ENCODE measurements at places on chromosomes 7 and 10. TPM values are rescaled to one million over a fixed set of nuclear protein-coding genes. Genes with fewer than 3 reads are reported as not detected.

DNA sequence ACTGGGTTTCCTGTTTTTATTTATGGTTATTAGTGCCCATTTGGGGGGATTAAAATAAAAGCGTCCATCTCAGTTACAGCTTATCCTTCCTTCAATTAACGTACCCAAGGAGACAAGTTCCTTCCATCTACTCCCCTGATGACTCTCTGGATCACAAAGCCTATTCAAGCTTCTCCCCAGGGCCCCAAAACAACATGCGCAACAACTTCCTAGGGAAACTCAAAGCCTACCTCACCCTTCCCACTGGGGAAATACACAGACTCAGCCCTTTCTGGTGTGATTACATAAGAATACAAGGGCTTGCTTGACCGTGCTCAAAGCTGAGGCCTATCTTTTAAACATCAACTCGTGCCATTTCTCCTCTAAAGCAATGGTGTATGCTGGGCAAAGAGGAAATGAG is 112.4 kb downstream of the CDK6 start:
- no peak for DNase-seq

DNA sequence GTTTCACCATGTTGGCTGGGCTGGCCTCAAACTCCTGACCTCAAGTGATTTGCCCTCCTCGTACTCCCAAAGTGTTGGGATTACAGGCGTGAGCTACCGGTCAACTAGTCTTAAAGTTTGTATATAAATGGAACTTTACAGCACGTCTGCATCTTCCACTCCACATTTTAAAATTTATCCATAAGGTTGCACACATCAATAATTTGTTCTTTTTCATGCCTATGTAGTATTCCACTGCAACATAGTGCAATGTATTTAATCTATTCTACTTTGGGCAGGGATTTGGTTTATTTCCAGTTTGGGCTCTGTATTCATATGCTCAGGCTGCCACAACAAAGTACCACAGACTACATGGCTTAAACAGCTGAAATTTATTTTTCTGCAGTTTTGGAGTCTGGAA is 90.0 kb downstream of the NPTX2 start:
- DNase-seq: no peak

The LZTS2 gene
- total RNA-seq: 11.5 TPM

GRCh38 chr10:74114041-74114448 is 36.6 kb downstream of the AP3M1 start:
- DNase-seq: no peak

The BTBD16 gene
- total RNA-seq: not detected

The TDRD1 gene
- 0.16 TPM for total RNA-seq

DNA sequence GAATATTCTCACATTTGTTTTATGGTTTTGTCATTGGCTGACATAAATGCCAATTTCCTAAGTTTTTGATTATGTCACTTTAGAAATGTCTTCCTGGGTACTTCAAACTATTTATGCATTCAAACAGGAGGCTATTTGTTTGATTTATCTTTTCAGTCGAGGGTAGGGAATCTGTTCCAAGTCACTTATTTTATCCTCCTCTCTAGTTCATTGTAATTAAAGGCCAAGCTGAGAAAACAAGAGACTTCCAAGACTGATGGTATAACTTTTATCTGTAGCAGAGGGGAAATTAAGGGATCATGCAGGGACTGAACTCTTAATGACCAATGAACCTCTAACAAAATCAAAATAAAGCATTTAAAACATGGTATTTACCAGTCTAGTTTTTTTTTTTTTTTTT is 968.4 kb downstream of the SORCS3 start:
- no peak for DNase-seq

DNA sequence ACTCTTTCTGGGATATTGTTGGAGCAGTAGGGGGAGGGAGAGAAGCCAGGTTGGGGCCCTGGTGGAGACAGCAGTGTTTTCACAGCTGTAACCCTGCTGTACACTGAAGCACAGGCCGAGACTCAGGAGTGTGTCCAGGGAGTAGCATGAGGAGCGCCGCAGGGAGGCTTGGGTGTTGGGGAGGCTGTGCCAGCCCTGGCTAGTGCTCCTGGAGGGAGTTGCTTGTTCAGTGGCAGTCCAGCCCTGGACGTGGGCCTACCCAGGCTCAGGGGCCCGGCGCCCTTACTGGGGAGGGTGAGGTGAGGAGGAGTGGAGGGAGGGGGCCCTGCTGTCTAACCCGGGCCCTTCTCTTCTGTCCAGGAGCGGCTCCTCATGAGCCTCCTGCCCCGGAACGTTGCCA is 35.9 kb downstream of the ADCY1 start:
- no peak for DNase-seq

DNA sequence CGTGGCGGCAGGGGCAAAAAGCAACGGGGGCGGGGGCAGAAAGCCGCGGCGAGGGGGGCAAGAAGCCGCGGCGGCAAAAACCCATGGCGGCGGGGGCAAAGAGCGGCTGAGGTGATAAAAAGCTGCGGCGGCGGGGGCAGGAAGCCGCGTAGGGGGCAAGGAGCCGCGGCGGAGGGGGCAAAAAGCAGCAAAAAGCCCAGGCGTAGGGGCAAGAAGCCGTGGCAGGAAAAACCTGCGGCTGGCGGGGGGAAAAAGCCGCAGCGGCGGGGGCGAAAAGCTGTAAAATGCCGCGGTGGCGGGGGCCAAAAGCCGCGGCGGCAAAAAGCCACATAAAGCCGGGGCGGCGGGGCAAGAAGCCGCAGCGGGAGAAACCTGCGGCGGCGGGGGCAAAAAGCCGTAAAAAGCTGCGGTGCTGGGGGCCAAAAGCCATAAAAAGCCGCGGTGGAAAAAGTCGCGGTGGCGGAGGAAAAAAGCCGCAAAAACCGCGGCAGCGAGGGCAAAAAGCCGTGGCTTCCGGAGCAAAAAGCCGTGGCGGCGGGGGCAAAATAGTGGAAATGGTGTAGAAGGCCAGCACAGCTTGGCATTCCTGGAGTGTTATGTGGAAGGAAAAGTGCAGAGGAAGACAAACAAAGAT is 487.8 kb downstream of the ZNF33B start:
- DNase-seq: no peak

DNA sequence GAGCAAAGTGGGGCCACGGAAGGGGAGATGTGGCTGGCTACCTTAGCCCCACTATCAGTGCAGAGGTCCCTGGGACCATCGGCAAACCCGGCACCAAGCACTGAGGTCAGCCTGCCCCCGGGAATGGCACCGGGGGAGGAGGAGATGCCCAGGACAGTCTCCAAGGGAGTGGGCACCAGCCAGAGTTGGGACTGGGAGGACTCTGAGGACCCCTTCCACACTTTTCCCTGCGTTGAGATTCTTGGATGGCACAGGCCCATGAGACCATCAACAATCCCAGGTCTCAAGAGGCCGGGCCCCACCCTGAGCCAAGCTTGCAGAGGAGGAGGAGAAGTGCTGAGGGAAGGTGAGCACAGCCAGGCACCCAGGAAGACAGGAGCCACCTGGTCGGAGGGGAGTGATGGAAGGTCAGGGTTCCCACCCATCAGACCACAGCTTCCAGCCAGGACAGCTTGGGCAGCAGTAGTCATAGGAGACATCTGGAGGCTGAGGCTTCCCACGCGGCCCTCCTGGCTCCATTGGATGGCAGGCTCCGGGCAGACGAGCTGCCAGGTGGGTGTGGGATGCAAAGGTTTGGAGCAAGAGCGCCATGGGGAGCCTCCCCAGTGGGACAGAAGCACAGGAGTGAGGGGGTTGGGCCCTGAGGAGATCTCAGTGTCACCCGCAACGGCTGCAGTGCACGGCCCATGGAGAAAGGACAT is 2.6 kb upstream of the OPN4 start:
- DNase-seq: no peak

- DNase-seq: no peak
These were observed 17.3 kb downstream of the BAG3 start for GRCh38 chr10:119668461-119668860.

DNA sequence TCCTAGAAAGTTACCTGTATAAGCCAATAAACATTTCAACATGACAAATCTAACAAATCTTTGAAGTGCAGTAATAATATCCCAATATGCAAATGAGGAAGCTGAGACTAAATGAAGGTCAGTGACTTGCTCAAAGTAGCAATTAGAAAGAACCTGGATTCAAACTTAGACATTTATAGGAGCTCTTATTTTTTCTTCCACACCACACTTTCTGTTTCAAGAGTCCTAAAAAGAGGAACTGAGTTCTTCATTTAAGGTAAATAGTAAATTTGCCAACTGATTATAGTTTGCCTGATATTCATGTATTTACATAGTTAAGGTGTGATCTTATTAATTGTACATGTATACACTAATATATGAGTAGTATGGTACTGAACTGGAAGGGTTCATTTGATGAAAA is 44.0 kb downstream of the KLHDC10 start:
- no peak for DNase-seq

DNA sequence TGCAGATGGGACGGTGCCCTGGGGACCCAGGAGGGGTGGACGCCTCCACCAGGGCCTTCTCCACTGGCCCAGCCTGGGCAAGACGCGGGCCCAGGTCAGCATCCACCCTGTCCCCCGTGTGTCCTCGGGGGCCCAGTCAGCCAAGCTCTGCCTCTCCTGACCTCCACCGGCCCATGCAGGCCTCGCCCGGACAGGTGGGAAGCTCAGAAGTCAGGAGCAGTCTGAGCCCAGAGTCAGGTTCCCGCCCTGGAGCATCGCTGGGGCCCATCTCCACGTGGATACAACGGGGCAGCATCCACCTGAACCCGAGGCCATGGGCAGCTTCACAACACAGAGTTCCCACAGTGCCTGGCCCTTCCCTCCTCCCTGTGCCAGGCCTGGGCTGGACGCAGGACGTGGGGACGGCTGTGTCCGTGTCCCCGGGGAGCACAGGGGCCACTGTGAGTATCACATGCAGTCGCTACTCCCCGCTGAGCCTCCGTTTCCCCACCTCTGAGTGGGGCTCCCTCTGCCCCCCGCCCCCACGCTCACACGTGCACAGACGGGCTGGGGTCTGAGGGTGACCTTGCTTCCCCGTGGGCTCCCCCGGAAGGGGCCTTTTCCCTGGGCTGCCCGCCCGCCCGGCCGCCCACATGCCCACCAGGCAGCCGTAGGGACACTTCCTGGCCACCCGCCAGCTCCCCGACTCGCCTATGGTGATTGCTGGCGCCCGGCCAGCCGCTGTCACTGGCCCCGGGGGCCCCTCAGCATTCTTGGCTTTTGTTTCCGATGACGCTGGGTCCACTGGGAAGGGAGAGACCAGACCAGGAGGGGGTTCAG is 64.3 kb downstream of the PDGFA start:
- DNase-seq: no peak

DNA sequence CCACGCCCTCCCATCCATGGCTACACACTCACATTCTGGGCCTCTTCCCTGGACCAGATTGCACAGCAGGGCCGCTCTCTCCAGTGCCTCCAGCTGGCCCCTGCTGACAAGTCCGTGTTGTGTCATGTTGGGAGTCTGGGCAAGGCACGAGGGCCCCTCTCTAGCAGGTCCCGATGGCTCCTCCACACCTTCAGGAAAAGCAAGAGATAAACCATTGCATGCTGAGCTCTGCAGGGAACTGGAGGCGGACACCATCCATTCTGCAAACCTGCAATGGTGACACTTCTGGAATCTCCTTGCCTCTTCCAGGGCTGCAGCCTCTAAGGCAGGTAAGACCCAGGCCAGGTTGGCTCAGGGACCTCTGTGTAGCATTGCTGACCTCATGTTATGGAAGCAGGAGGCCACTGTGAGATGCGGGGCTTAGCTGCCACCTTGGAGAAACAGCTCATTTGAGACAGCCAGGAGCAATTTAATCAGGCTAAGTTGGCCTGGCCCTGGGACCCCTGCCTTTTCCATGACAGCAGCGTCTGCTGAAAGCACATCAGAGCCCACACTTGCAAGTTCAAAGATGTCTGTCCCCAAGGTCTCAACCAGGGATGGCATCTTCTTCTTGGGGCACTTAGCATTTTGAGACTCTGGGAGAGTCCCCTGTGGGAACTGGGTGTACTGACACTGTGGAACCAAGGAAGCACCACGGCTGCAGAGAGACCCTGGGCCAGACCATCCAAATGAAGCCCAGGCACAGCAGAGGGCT is 34.2 kb upstream of the LEP start:
- no peak for DNase-seq

DNA sequence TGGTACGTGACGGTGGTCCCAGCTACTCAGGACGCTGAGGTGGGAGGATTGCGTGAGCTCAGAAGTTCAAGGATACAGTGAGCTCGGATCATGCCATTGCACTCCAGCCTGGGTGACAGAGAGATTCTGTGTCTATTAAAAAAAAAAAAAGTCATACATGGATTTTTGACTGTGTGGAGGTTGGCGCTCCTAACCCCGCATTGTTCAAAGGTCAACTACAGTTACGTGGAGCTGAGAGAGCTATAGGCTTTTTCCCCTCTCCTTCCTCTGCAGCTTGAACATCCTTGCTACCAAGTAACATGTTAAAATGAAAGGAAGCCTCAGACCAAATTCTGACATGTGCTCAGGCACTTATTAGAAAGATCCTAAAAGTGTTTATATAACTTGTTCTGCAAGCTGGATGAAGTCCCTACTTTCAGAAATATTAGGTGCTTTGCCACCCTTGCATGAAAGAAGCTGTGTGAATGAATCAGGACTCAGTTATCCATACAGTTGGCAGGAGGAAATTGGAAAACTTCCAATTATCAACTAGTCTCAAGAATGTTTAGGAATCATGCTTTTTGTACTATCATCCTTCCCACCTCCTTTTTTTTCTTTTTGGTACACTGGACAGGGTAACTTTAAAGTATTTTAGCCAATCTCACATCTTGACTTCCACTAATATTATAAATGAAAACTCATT is 12.5 kb upstream of the ST7 start:
- no peak for DNase-seq

DNA sequence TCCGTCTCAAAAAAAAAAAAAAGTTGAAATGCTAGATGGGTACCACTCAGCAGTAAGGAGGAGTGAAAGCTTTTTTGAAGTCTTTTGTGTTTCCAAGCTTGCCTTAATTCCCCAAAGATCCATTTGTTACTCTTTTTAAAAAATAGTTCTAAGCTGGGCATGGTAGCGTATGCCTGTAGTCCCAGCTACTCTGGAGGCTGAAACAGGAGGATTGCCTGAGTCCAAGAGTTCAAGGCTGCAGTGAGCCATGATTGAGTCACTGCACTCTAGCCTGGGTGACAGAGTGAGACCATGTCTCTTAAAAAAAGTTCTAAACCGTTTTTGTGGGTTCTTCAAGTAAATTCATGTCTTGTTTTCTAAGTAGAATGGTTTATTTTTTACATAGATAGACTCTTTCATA is 5.3 kb downstream of the TBC1D12 start:
- DNase-seq: no peak

GRCh38 chr10:132005147-132005546 is 23.4 kb upstream of the BNIP3 start:
- no peak for DNase-seq

DNA sequence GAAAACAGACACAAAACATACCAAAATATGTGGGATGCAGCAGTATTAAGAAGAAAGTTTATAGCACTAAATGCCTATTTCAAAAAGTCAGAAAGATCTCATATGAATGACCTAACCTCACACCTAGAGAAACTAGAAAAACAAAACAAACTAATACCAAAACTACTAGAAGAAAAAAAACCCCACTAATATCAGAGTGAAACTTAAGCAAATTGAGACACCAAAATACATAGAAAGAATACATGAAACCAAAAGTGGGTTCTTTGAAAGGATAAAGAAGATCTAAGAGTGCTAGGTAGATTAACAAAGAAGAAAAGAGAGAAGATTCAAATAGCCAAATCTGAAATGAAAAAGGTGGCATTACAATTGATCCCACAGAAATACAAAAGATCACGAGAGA is 494.1 kb downstream of the SH2D4B start:
- no peak for DNase-seq

The PDIA4 gene
- total RNA-seq: 91.1 TPM

- no peak for DNase-seq
These were observed 2.8 kb upstream of the VOPP1 start for GRCh38 chr7:55575098-55575497.

GRCh38 chr10:95964756-95965155 is 57.0 kb downstream of the CC2D2B start:
- no peak for DNase-seq
